ENCODE measurements at places on chromosomes 3 and 15. TPM values are rescaled to one million over a fixed set of nuclear protein-coding genes. Genes with fewer than 3 reads are reported as not detected.

GRCh38 chr15:88342666-88343065 is 86.1 kb upstream of the NTRK3 start:
- no peak for DNase-seq

DNA sequence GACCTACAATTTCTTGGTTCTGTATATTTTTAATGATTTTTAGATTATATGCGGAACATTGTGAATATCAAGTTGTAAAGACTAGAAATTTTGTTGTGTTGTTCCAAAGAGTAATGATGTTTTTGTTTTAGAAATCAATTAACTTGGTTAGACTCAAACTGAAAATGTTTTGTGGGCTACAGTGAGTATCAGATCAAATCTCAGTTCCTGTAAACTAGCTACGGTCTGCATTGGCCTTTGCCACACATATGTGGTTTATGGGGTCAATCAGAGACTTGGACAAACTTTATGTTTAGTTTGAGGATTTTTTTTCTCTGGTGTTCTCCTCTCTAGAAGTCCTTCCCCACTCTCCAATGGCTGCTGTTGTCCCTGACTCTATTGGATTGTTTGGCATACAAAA is 308.0 kb upstream of the THRB start:
- no peak for DNase-seq

TNFSF10 gene
- total RNA-seq = 12.6 TPM

PIERCE2 gene
- 8.7 TPM for total RNA-seq

DCBLD2 gene
- total RNA-seq = 33.7 TPM

TERC gene
- total RNA-seq = 3.8 TPM

PKM gene
- total RNA-seq = 1,009 TPM

DNA sequence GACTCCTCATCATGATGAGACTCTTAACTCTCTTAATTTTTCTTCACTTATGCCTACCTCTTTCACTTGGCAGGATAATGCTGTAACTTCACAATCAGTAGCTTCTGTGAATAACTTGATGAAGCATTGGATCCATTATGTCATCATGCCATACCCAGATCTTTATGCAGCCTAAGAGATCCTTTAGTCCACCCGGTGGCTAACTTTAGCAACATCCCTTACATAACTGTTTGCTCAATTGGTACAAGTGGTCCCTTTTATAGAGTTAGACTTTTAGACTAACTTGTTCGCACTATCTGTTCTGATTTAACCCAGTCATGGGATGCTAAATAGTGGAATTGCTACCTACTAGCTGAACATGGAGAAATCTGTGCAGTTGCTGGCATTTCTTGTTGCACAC is 184.5 kb downstream of the USP13 start:
- DNase-seq = no peak

FBXO40 gene
- 245 TPM for total RNA-seq

- DNase-seq = no peak
These were observed 130.9 kb downstream of the DTWD1 start for GRCh38 chr15:49751751-49752150.

NEO1 gene
- total RNA-seq = 9.0 TPM

HYKK gene
- total RNA-seq = 6.9 TPM
